ENCODE measurements at places on chromosomes 1 and 21. TPM values are rescaled to one million over a fixed set of nuclear protein-coding genes. Genes with fewer than 3 reads are reported as not detected.

ADORA3 gene
- not detected for total RNA-seq

GSTM5 gene
- 9.1 TPM for total RNA-seq

GBP6 gene
- not detected for total RNA-seq

KLHDC9 gene
- 1.4 TPM for total RNA-seq

CA6 gene
- not detected for total RNA-seq

GSTM3 gene
- 111 TPM for total RNA-seq

OR2G6 gene
- total RNA-seq, result not detected

ASAP3 gene
- 127 TPM for total RNA-seq

DNAH14 gene
- total RNA-seq, result 44.9 TPM

AADACL4 gene
- total RNA-seq, result not detected

SCAF4 gene
- total RNA-seq, result 11.5 TPM

PTPRF gene
- 22.5 TPM for total RNA-seq

KCNJ6 gene
- 0.78 TPM for total RNA-seq

SGIP1 gene
- 2.2 TPM for total RNA-seq

RIMS3 gene
- total RNA-seq, result 0.52 TPM

AGPAT3 gene
- total RNA-seq, result 45.9 TPM

PADI2 gene
- not detected for total RNA-seq

TRIM67 gene
- total RNA-seq, result 0.22 TPM

SNRNP40 gene
- total RNA-seq, result 74.2 TPM

SYTL1 gene
- 0.22 TPM for total RNA-seq

RNF187 gene
- 39.6 TPM for total RNA-seq

CLCA1 gene
- total RNA-seq, result not detected

ADAM30 gene
- not detected for total RNA-seq

RAD54L gene
- 2.6 TPM for total RNA-seq

SYDE2 gene
- total RNA-seq, result 8.6 TPM

LGR6 gene
- total RNA-seq, result under 0.01 TPM

ETS2 gene
- total RNA-seq, result 39.1 TPM

PCBP3 gene
- total RNA-seq, result 5.8 TPM

SLAMF1 gene
- total RNA-seq, result not detected

CCDC190 gene
- 0.32 TPM for total RNA-seq

PTPN22 gene
- 8.6 TPM for total RNA-seq

SV2A gene
- total RNA-seq, result 9.9 TPM

TTLL7 gene
- 13.9 TPM for total RNA-seq

NBPF10 gene
- total RNA-seq, result 4.3 TPM
